Stimulated activated CD4-positive, alpha-beta T cell treated with anti-CD3 and anti-CD28 coated beads, TNF-alpha, amount 100 ng/mL, for 4 hours (primary cell): ENCODE measurements at places on chromosomes 2 and 18.

- DNase-seq = peak; percentile 36
Measured at GRCh38 chr2:64325852-64326577, 127.9 kb upstream of the LGALSL start.

- DNase-seq = no peak
Measured at GRCh38 chr2:109457794-109458193, 156.0 kb downstream of the SEPTIN10 start.

GRCh38 chr18:12359515-12359927, 17.5 kb downstream of the AFG3L2 start:
- no peak for DNase-seq

DNA sequence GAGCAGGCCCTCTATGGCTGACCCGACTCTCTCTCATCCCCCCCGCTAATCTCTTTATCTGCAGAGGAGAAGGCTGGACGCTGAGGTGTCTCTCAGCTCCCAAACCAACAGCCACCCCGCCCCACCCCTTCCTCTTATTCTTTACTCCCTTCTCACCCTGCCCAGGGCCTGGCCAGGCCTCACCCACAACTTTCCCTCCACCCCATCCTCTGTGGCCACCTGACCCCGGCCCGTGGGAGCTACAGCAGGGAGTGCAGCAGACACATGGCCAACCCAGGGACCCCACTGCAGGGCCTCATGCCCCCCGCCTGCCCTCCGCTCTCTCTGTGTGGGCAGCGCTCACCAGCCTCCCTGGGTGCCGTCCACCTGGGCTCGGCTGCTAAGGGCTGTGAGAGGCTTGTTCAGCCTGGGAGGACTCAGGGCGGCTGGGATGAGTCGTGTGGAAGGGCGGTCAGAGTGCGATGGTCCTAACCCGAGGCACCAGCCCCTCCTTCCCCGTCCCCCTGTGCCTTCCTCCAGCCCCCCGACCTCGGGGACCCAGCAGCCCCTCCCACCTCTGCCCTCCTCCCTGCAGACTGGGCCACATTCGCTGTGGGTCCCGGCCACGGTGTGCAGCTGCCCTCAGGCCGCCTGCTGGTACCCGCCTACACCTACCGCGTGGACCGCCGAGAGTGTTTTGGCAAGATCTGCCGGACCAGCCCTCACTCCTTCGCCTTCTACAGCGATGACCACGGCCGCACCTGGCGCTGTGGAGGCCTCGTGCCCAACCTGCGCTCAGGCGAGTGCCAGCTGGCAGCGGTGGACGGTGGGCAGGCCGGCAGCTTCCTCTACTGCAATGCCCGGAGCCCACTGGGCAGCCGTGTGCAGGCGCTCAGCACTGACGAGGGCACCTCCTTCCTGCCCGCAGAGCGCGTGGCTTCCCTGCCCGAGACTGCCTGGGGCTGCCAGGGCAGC, 6.8 kb downstream of the NEU4 start:
- DNase-seq = no peak

DNA sequence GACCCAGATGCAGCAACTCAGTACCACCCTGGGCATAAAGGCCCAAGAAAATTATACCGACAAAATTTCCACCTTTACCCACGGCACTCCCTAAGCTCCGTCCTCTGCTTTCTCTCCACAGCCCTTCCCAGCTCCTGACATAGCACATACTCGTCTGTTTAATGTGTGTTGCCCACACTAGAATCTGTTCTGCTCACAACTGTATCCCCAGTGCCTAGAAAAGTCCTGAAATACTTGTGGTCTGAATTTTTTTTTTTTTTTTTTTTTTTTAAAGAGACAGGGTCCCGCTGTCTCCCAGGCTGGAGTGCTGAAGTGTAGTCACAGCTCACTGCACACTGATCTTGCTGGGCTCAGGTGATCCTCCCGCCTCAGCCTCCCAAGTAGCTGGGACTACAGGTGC, 62.3 kb downstream of the ADCY3 start:
- DNase-seq = no peak
